ENCODE measurements at places on chromosomes 2 and 18.
A peak's percentile ranks its signal among the peaks of the same experiment; 100 is the strongest.

GRCh38 chr2:157262248-157262647 is 4.7 kb downstream of the GALNT5 start:
- no peak for DNase-seq

DNA sequence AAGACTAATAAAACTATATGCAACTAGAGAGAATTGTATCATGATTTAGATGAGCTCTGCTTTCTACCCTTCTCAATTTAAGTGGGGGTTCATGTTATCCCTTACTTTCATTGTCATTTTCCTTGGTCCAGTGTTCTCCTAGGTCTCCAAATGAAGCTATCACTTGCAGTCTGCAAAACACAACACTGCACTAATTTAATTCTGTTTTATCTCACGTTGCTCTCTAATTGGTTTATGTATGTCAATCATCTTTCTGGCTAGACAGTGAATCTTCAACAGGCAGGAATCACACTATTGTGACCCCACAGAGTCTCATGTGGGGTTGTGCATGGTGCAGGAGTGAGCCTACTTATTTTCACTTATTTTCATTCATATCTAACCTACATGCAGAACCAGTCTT is 348.3 kb upstream of the SYT4 start:
- DNase-seq, result no peak

GRCh38 chr18:3135536-3135935 is 84.2 kb downstream of the MYOM1 start:
- no peak for DNase-seq

DNA sequence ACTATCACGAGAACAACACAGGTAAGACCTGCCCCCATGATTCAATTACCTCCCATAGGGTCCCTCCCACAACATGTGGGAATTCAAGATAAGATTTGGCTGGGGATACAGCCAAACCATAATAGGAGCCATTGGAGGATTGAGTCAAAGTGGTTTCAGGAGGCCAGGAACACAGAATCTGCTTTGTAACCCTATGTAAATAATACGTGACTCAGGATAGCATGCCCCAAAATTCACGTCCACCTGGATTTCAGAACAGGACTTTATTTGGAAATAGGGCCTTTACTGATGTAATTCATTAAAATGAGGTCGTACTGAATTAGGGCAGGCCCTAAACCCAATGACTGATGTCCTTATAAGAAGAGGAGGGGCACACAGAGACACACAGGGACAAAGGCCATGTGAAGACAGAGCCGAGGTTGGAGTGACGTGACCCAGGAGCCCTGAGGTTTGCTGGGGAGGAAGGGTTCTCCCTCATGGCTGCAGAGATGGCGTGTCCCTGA is 16.0 kb upstream of the CNDP2 start:
- DNase-seq, result no peak

- DNase-seq, result no peak
Observed at GRCh38 chr2:239402666-239403065, 1.8 kb upstream of the HDAC4 start.

- no peak for DNase-seq
Observed at GRCh38 chr2:60320724-60321123, 232.7 kb downstream of the BCL11A start.

- no peak for DNase-seq
Observed at GRCh38 chr2:200616656-200617055, 30.8 kb downstream of the AOX1 start.

GRCh38 chr18:47175283-47175897 is 774 bp downstream of the IER3IP1 start:
- no peak for DNase-seq

- DNase-seq, result no peak
Observed at GRCh38 chr2:148888986-148889385, 14.0 kb downstream of the KIF5C start.

GRCh38 chr2:215435280-215435869 is 493 bp downstream of the FN1 start:
- DNase-seq, result no peak

DNA sequence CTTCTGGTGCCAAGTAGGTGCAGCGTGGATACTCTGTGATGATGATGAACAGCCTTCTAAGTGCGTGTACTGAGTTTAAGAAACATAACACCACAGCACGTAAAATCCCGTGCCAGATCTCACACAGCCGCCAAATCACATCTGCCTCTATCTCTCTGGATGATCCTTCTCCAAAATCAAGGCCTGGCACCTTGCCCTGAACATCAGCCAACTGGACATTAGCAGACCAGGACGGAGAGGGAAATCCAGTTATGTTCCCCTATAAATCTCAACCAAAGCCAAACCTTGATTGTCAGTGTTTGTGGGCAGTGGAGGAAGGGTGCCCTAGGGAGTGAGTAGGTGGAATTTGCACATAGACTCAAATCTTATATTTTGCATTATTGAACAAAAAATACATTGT is 164.3 kb downstream of the MIB1 start:
- DNase-seq, result no peak

DNA sequence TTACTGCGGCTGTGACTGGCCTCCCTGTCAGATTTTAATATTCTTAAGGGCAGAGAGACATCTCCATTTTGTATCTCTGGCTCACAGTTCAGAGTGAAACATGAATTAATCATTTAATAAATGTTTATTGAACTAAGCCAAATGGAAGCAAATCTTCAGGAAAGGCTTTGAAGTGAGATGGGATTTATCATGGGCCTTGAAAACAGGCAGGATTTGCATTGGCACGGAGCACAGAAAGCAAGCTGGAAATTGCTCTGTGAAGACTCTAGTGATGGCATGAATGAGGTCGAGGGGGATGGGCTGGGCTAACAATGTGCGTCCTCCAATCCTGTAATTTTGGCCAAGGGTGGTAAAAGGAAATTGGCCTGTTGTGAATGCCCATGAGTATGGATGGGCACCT is 369.8 kb upstream of the SOX11 start:
- DNase-seq, result no peak

DNA sequence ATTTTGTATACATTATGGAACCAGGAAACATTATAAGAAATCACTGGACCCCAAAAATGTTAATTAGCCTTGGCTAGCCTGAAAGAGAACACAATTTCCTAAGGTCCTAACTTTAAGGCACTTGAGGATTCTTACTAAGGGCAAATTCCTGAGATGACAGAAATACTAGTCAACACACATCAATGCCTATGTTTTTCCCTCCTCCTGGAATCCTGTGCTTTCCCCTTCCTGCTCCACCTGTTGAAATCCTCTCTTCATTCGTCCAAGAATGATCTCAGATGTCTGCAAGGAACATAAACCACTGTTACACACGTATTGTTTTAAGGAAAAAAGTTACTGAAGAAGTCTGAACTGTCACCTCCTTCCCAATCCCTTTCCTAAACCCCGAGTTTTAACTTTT is 21.2 kb upstream of the DARS1 start:
- DNase-seq, result no peak

DNA sequence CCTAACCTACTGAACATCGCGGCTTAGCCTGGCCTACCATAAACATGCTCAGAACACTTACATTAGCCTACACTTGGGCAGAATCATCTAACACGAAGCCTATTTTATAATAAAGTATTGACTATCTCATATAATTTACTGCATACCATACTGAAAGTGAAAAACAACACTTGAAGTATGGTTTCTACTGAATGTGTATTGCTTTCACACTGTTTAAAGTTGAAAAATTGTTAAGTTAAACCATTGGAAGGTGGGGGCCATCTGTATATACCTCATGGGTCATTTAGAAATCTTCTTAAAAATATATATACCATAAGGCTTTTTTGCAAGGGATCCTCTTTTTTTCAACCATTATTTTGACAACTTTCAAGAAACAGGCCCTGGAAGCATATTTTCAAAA is 16.5 kb downstream of the RNF149 start:
- DNase-seq, result no peak

- no peak for DNase-seq
Observed at GRCh38 chr2:239259173-239259572, 141.6 kb downstream of the HDAC4 start.

- no peak for DNase-seq
Observed at GRCh38 chr2:174080672-174081121, 115.5 kb upstream of the SP3 start.

GRCh38 chr2:219037783-219038499 is 3.4 kb downstream of the CFAP65 start:
- DNase-seq, result no peak

GRCh38 chr18:42736074-42736473 is 379.4 kb downstream of the RIT2 start:
- DNase-seq, result no peak

DNA sequence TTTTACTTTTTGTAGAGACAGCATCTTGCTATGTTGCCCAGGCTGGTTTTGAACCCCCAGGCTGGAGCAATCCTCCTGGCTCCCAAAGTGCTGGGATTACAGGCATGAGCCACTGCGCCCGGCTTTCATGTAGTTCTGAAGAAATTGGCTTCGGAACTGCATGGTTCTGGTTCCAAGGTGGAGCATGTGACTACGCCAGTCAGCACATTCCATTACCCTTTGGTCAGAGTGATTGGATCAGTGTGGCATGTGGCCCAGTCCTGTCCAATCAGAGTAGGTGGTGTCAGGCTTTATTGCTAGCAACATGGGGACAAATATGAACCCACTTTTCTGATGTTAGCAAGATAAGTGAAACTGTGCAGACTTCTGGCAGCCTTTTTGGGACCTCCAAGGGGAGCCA is 16.3 kb upstream of the ATOH8 start:
- DNase-seq, result no peak

DNA sequence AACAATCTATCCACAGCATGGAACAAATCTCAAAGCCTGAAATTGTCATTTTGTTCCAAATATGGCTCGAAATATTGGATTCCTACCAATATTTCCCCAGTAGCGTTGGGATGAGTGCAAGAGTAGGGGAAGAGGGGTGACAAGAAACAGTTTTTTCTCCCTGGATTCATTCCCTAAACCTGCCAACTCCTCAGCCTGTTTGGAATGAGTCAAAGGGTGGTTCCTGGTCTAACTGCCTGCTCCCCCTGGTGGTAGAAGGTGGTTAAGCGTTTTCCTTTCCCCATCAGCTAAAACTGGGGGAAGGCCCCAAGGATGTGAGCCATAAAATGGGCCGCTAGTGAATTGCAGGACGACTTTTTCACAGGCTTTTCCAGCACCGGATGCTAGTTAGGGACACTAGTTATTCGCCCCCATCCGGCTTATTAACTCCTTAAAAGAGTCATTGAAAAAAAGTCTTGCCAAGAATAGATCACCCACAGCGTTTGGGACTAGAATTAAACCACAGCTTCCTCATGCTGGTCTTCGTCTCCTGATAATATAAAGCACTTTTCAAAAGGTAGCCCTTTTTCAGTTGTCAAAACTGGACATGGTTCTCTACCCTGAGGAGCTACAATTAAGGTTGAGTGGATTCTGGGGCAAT is 72.5 kb downstream of the DHRS9 start:
- DNase-seq, result peak; percentile 82

DNA sequence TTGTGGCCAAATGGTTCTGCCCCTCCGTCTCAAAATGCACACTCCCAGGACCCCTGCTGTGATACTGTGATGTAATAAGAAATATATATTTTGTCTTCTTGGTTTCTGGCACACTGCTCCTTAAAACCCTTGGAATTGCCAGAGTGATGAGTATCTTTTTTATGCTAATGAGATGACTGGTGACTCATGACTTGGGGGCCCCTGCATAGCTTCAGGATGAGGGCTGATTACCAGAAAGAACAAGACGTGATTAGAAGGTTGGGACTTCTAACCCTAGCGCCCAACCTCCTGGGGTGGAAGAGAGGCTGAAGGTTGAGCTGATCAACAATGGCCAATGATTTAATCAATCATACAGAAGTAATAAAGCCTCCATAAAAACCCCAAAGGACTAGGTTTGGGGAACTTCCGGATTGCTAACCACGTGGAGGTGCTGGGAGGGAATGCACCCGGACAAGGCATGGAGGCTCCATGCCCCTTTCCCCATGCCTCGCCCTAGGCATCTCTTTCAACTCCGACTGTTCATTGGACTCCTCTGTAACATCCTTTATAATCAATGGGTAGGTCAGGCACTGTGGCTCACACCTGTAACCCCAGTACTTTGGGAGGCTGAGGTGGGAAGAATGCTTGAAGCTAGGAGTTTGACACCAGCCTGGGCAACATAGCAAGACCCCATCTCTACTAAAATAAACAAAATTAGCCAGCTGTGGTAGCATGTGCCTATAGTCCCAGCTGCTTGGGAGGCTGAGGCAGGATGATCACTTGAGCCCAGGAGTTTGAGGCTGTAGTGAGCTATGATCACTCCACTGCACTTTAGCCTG is 89.1 kb downstream of the HS1BP3 start:
- DNase-seq, result no peak

DNA sequence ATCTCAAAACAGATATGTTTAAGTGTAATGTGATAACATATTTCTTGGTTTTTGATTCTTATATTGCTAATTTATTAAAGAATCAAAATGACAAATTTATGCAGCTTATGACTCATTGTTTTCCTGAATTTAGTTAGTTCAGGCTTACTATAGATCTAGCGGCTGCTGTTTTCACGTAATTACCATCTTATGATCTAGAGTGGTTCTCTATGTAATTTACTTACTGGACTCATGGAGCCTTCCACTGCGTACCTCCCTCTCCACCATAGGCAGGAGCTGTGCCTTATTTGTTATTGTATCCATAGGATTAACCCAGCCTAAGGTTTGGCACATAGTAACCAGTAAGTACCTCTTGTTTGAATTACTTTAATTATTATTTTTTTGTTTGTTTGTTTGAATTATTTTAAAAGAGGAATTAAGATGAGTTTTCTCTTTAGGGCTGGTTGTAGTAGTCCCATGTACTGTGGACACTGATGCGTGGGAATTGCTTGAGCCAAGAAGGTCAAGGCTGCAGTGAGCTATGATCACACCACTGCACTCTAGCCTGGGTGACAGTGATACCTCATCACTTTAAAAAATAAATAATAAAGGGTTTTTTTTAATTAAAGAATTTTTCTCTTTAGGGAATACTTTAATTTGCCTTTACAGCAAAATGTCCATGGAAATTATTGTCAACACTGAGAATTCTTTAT is 165.5 kb downstream of the PHLPP1 start:
- DNase-seq, result no peak

DNA sequence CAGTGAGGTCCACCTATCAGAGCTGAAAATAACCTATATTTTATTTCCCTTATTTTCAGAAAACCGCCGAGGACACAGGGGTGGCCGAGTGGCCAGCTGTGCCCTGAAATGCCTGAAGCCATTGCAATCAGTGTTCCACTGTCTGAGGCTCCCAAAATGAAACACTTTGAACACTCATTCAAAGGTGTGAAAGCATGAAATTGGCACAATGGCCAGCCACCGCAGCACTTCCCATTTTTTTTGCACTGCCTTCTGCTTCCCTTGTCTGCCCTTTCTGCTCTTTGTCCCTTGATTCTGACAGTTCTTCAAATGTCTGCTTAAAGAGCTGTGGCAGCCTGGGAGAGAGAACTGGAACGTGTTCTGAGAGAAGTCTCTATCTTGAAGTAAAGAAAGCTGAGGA is 1127.5 kb upstream of the CELF4 start:
- DNase-seq, result no peak

DNA sequence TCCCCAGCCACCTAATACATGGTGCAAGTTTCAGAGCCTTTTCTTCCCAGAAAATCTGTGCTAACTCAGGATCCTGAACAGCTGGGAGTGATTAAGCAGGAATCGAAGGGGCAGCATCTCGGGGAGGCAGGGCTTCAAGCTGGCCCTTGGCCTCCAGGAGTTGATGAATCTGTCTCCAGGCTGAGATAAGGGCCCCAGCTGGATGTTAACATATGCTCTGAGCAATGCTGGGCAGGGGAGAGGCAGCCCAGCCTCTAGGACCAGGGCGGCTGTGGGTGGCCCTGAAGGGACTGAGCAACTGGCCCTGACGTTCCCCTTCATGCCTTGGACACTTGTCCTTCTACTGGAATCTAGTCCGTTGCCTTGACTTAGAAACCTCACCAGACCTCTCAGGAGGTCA is 84.1 kb upstream of the EPC2 start:
- no peak for DNase-seq

GRCh38 chr18:52875725-52876124 is 535.7 kb downstream of the DCC start:
- DNase-seq, result no peak

Data from stimulated activated CD4-positive, alpha-beta T cell treated with anti-CD3 and anti-CD28 coated beads, Interleukin-12 subunit alpha, Interleukin-12 subunit beta, amount 100 ng/mL, for 48 hours (primary cell).